Endodermal cell (in vitro differentiated cells): ENCODE measurements at places on chromosomes 16 and 17. TPM values are rescaled to one million over a fixed set of nuclear protein-coding genes. Genes with fewer than 3 reads are reported as not detected.

DNA sequence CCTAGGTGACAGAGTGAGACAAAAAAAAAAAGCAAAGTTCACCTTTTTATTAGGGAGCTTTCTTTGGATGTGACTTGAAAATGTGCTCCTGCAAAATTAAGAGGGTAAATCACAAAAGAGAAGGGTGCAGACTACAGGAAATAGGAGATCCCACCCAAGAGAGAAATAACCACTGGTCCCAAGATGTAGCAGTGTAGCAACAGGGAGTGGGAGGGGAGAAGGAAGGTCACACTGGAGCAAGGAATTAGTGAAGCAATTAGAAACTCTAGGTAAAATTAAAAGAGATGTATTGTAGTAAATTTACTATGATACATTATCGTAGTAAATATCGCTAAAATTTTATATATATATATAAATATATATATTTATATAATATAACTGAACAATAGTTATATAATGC lies 12.3 kb upstream of the SPN start:
- no peak overlapping the region for H3K4me3 ChIP-seq
- no peaks in the 10 kb centered on the region for H3K4me1 ChIP-seq
- no peak for DNase-seq
- no peaks in the 10 kb centered on the region for H3K36me3 ChIP-seq
- no peaks in the 10 kb centered on the region for H3K27me3 ChIP-seq
- H3K27ac ChIP-seq = no peak overlapping the region

HBZ gene
- total RNA-seq = not detected in 3 replicates

MT1M gene
- total RNA-seq = 0.29 TPM in 1 of 2 replicates, not detected in the other

DNA sequence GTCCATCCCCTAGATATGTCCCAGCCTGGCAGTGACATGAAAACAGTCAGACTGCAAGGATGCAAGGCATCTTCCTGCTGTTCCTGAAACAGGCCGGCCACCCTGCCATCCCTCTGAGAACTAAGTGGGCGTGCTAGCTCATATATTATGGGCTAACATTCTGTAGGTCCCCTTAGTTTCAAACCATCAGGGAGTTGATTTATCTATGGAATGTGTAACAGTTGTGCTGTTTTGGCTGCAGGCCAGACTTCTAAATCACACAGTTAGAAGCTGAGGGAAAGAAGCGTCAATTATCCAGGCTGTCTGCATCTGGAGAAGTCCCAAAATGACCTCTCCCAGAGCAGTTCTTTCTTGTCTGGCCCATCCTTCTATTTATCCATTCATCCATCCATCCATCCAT lies 102.7 kb upstream of the DNAH9 start:
- DNase-seq = no peak
- H3K4me3 ChIP-seq = no peak overlapping the region
- H3K36me3 ChIP-seq = no peaks in the 10 kb centered on the region

DNA sequence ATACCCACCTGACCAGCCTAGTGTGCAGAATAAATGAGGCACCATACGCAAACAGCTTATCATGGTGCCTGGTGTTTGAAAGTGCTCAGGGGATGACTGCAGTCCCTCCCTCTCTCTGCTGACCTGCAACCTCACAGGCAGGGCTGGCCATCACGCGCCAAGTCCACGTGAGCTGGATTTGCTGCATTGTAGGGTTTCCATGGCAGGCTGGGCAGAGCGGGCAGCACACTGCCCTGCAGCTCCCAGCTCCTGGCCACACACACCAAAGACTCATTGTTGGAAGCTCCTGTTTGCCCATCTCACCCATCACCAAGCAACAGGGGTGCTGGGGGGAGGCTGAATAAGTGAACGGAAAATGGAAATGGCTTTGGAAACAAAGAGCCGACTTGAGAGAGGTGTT lies 81.8 kb downstream of the IRX3 start:
- no peaks in the 10 kb centered on the region for H3K36me3 ChIP-seq
- peaks cover 3% of the 10 kb centered on the region for H3K4me1 ChIP-seq
- no peak for DNase-seq
- no peak overlapping the region for H3K4me3 ChIP-seq
- H3K27me3 ChIP-seq = peaks cover 3% of the 10 kb centered on the region

CCL7 gene
- total RNA-seq = not detected in 3 replicates

TBC1D3C gene
- total RNA-seq = 1.3 TPM in 1 of 3 replicates, not detected in the others

DNA sequence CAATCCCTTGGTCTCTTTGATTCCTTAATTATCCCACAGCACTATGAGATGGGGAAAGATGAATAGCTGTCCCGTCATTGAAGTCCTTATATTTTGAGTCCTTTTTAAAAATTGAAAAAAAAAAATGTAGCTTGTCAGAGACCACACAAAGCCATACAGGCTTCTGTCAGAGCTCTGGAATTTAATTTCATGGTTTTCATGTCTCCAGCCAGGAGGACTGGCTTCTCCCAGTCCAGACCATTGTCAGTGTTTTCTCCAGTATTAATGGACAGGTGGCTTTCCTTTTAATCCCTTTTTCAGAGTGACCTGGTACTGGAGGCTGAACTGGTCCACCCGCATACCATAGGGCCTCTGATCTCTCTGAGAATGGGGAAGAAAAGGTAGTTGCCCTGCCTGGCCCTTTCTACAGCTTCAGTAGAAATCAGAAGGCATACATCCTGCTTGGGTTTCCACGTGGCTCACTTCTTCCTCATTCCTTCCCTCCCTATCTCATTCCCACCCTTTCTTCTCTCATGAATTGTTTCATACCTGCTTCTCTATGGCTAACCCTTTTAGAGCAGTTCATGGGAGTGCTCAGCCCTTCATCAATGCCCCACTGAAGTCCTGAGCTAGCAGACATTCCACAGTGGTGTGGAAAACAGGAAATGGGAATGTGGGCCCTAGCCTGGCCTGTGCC lies 29.1 kb downstream of the TRIM16 start:
- peaks cover 7% of the 10 kb centered on the region for H3K36me3 ChIP-seq
- no peak overlapping the region for H3K4me3 ChIP-seq
- no peak for DNase-seq
- H3K4me1 ChIP-seq = peaks cover 26% of the 10 kb centered on the region
- peak overlapping the region; percentile 50 for H3K27ac ChIP-seq
- no peaks in the 10 kb centered on the region for H3K27me3 ChIP-seq

DNA sequence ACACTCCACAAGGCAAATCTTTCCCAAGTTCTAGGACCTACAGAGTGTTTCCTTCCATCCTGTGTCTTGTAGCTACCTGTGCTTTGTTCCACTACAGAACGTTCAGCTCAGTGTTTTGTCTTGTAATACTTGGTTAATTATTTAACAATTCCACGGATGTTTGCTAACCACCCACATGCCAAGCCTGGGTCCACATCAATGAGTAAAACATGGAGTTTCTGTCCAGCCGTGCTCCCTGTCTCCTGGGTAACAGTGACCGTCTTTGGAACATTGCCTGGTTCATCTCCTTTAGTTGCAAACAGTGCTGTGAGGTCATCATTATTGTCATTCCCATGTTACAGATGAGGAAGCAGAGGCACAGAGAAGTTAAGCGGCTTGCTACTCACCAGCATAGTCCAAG lies 41.3 kb downstream of the IRF8 start:
- no peak overlapping the region for H3K27ac ChIP-seq
- H3K4me3 ChIP-seq = no peak overlapping the region
- H3K4me1 ChIP-seq = no peaks in the 10 kb centered on the region
- H3K36me3 ChIP-seq = no peaks in the 10 kb centered on the region
- DNase-seq = no peak

GHDC gene
- total RNA-seq = 8.4 to 9.6 TPM (median 9.1 TPM) in 3 replicates

MC1R gene
- 4.1 and 4.8 TPM in 2 replicates for total RNA-seq

- H3K4me3 ChIP-seq = peak overlapping the region; percentile 84
- H3K27ac ChIP-seq = no peak overlapping the region
- DNase-seq = no peak
- H3K27me3 ChIP-seq = peaks cover 29% of the 10 kb centered on the region
- peaks cover 4% of the 10 kb centered on the region for H3K4me1 ChIP-seq
Measured at GRCh38 chr17:29590411-29591145, 1.1 kb upstream of the GIT1 start.

- H3K4me1 ChIP-seq = no peaks in the 10 kb centered on the region
- H3K4me3 ChIP-seq = no peak overlapping the region
- no peak overlapping the region for H3K27ac ChIP-seq
- DNase-seq = no peak
- no peaks in the 10 kb centered on the region for H3K27me3 ChIP-seq
Measured at GRCh38 chr17:48231995-48232959, 124.7 kb downstream of the SNX11 start.

NUBP2 gene
- 61.1 and 64.9 TPM in 2 replicates for total RNA-seq

DNA sequence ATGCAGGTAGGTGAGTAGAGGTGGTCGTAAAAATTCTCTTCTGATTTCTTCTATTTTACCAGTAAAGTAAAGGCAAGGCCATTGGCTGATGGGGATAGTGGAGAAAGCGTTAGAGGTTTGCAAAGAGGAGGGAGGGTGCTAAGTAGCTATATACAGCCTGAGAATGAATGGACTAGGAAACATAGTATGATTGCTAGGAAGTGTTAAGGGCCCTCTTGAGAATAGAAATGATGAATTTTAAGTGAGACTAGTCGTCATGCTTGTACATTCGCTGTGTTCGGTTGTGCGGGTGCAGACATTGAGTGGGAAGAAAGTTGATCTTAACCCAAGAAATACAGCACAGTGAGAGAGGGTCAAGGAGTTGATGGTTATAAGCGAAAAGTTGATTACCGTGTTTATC lies 7.2 kb upstream of the HS3ST2 start:
- H3K27ac ChIP-seq = no peak overlapping the region
- DNase-seq = no peak
- no peak overlapping the region for H3K4me3 ChIP-seq

TBX21 gene
- total RNA-seq = not detected in 2 replicates

- H3K36me3 ChIP-seq = peaks cover 70% of the 10 kb centered on the region
- DNase-seq = no peak
- no peaks in the 10 kb centered on the region for H3K27me3 ChIP-seq
- no peak overlapping the region for H3K4me3 ChIP-seq
- no peak overlapping the region for H3K27ac ChIP-seq
Measured at GRCh38 chr16:84976644-84977400, 34.5 kb downstream of the ZDHHC7 start.

TNFRSF13B gene
- total RNA-seq = 1.6 TPM in 2 replicates

- H3K27ac ChIP-seq = peak overlapping the region; percentile 87
- H3K4me3 ChIP-seq = no peak overlapping the region
- no peaks in the 10 kb centered on the region for H3K27me3 ChIP-seq
- no peaks in the 10 kb centered on the region for H3K4me1 ChIP-seq
- no peak for DNase-seq
Measured at GRCh38 chr17:81065500-81065899, 30.5 kb downstream of the BAIAP2 start.

DNA sequence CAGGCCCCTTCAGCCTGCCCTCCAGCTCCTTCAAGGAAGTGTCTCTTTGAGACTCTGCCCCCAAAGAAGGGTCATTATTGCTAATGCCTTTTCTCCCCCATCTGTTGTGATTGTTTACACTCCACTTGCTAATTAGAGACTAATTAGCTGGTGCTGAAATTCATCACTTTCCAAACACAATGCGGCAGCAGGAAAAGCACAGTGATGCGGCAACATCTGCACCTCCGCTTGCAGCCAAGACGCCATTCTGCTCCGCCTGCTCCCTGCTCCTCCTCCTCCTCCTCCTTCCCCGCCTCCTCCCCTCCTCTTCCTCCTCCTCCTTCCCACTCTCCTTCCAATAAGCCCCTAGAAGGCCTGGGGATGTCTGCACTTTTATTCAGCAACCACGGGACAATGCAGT lies 110.5 kb downstream of the SDK2 start:
- peaks cover 20% of the 10 kb centered on the region for H3K4me1 ChIP-seq
- H3K27ac ChIP-seq = peak overlapping the region; percentile 41

DNA sequence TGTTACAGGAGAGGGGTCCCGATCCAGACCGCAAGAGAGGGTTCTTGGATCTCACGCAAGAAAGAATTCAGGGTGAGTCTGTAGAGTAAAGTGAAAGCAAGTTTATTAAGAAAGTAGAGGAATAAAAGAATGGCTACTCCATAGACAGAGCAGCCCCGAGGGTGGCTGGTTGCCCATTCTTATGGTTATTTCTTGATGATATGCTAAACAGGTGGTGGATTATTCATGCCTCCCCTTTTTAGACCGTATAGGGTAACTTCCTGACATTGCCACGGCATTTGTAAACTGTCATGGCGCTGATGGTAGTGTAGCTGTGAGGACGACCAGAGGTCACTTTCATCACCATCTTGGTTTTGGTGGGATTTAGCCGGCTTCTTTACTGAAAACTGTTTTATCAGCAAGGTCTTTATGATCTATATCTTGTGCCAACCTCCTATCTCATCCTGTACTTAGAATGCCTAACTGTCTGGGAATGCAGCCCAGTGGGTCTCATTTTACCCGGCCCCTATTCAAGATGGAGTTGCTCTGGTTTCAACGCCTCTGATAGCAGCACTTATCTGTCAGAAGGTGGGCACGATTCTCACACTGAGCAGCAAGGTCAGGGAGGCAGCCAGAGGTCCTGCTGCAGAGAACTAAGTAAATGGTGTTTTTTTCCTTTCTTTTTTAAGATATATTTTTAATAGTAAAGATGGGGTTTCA lies 26.5 kb upstream of the XYLT2 start:
- H3K36me3 ChIP-seq = no peaks in the 10 kb centered on the region
- peak; percentile 42 for DNase-seq
- H3K27me3 ChIP-seq = no peaks in the 10 kb centered on the region
- peaks cover 4% of the 10 kb centered on the region for H3K4me1 ChIP-seq

DNA sequence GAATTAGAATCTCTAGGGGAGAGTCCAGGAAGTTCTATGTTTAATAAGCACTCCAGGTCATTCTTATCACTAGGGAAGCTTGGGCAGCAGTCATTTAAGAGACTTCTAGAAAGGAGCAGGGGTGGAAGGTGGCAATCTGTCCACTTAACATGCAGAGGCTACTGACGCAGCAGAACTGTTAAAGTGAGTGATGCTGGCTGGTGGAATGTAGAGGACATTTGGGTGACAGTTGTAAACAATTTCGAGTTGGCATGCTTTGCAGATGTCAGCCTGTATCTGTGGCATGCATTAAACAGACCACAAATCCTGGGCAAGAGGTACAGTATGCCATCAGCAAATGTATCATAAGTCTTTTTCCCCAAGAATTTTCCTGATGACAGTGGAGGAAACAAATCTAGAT lies 40.5 kb upstream of the HS3ST3A1 start:
- H3K27me3 ChIP-seq = no peaks in the 10 kb centered on the region
- DNase-seq = no peak
- no peak overlapping the region for H3K27ac ChIP-seq
- H3K4me1 ChIP-seq = peaks cover 7% of the 10 kb centered on the region
- H3K4me3 ChIP-seq = no peak overlapping the region
- H3K36me3 ChIP-seq = no peaks in the 10 kb centered on the region

DNA sequence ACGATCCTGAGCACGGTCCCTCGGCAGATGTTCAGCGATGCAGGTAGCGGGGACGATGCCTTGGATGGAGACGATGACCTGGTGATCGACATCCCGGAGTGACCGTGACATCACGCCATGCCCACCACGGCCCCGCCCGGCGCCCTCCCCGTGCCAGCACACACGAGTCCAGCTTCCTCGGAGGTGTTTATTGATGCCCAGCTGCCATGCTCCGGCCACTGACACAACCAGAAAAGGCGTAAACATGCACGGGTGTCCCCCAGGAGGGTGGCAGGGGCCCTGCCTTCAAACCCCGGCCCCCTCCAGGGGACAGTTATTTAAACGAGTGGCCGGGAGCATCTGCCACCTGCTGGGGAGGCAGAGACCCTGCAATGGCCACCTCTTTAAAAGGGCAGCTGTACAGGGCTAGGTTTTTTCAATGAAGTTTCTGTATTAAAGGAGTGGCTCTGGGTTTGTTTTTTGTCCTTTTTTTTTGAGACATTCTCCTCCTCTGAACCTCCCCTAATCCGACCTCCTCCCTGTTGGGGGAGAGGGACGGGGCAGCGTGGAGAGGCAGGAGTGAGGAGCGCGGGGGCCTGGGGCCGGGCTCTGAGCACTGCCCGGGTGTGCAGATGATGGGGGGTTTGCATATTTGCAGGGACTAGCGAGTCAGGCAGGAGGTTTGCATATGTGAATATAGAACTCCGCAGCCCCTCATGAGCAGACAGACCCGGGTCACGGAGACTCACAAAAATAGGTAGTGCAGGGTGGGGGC lies 5.3 kb downstream of the DOC2A start:
- peaks cover 15% of the 10 kb centered on the region for H3K36me3 ChIP-seq
- H3K4me1 ChIP-seq = no peaks in the 10 kb centered on the region
- H3K27me3 ChIP-seq = peaks cover 8% of the 10 kb centered on the region
- peak; percentile 75 for DNase-seq
